ENCODE measurements at places on chromosomes 2 and 18. TPM values are rescaled to one million over a fixed set of nuclear protein-coding genes. Genes with fewer than 3 reads are reported as not detected.

The CHST9 gene
- 1.3 TPM for total RNA-seq

The FTCDNL1 gene
- total RNA-seq: 0.45 TPM

The NEUROD1 gene
- not detected for total RNA-seq

The MDH1B gene
- total RNA-seq: 1.9 TPM

The IL1RL2 gene
- 0.43 TPM for total RNA-seq

The PARD3B gene
- 7.0 TPM for total RNA-seq

The ANKRD12 gene
- total RNA-seq: 24.4 TPM

The TACR1 gene
- not detected for total RNA-seq

The PUM2 gene
- total RNA-seq: 55.6 TPM

The TANC1 gene
- total RNA-seq: 45.0 TPM

The NPC1 gene
- 42.4 TPM for total RNA-seq

The HOXD11 gene
- not detected for total RNA-seq

The TSPYL6 gene
- total RNA-seq: not detected

The CMPK2 gene
- total RNA-seq: 38.6 TPM

The OSBPL1A gene
- total RNA-seq: 27.7 TPM

The LYG2 gene
- total RNA-seq: not detected

The ZNF396 gene
- 1.4 TPM for total RNA-seq

The MC2R gene
- total RNA-seq: not detected

The DHRS9 gene
- total RNA-seq: not detected

The NEU4 gene
- total RNA-seq: 0.22 TPM

The CDK15 gene
- total RNA-seq: 6.6 TPM

The TUBB6 gene
- total RNA-seq: 485 TPM

The PCARE gene
- not detected for total RNA-seq

The IL36A gene
- total RNA-seq: not detected
